ENCODE measurements at places on chromosomes 11 and 22.

GRCh38 chr22:44363980-44364750, 51.4 kb upstream of the SHISAL1 start:
- H3K4me3 ChIP-seq = no peak overlapping the region
- no peak overlapping the region for H3K27ac ChIP-seq
- no peak for DNase-seq
- no peaks in the 10 kb centered on the region for H3K27me3 ChIP-seq
- H3K4me1 ChIP-seq = no peaks in the 10 kb centered on the region
- H3K36me3 ChIP-seq = no peaks in the 10 kb centered on the region

GRCh38 chr11:959027-959426, 33.4 kb downstream of the AP2A2 start:
- no peaks in the 10 kb centered on the region for H3K27me3 ChIP-seq
- H3K4me1 ChIP-seq = peaks cover 14% of the 10 kb centered on the region
- peaks cover 13% of the 10 kb centered on the region for H3K36me3 ChIP-seq
- H3K27ac ChIP-seq = no peak overlapping the region
- no peak overlapping the region for H3K4me3 ChIP-seq

- H3K36me3 ChIP-seq = peaks cover 7% of the 10 kb centered on the region
- peaks cover 9% of the 10 kb centered on the region for H3K4me1 ChIP-seq
- H3K27ac ChIP-seq = peak overlapping the region; percentile 73
- H3K4me3 ChIP-seq = no peak overlapping the region
- no peaks in the 10 kb centered on the region for H3K27me3 ChIP-seq
- no peak for DNase-seq
These were observed 24.5 kb upstream of the RAB1B start for GRCh38 chr11:66243782-66244535.

GRCh38 chr11:128482512-128483191, 104.7 kb downstream of the ETS1 start:
- no peaks in the 10 kb centered on the region for H3K27me3 ChIP-seq
- peaks cover 88% of the 10 kb centered on the region for H3K4me1 ChIP-seq
- DNase-seq = no peak
- H3K36me3 ChIP-seq = peaks cover 88% of the 10 kb centered on the region
- peak overlapping the region; percentile 97 for H3K27ac ChIP-seq

DNA sequence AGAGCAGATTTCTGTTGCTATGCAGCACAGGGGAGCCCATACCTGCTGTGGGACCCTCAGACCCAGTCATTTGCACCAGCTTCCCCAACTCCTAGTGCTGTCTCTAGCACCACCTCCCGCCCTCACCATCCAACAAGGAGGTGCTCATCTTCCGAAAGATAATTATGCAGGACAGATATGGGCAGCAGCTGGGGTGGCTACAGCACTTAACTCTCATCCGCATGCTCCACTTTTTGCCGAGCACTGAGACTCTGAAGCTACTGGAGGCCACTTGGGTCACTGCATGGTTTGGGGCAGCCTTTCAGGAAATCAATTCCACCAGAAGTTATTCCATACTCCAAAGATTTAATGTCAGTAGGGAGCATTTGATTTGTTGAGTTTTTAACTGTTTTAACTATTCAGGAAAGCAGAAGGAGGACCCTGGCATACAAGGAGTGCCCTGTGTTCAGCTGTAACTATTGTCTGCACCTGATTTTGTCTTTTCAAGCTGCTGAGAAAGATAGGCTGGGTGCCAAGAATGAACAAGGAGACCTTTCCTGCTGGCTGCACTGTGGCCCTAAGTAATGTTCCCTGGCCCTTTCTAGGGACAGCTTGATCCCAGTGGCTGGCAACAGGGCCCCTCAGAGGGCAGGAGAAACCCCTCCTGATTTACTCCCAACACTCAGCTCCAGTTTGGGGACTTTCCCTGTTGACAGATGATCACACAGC, 67.3 kb upstream of the CSNK2A3 start:
- H3K36me3 ChIP-seq = no peaks in the 10 kb centered on the region
- H3K27me3 ChIP-seq = peaks cover 23% of the 10 kb centered on the region
- H3K27ac ChIP-seq = no peak overlapping the region
- no peak overlapping the region for H3K4me3 ChIP-seq
- peaks cover 9% of the 10 kb centered on the region for H3K4me1 ChIP-seq
- no peak for DNase-seq

DNA sequence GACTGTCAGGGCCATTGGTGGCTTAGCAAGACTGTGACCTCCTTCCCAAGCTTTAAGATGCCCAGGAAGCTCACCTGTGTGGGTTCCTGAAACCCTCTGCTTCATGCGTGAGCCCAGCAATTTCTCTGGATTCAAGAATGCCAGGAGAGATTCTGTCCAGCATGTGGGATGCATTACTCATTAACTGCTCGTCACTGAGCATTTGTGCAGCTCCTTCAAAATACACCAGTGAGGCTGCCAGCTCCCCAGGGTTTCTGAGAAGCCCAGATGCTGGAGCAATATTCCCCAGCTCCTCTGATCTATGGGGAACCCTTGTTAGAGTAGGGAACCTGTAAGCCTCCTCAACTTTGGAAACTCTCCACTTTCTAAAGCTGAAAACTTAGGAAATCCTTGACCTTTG, 126.5 kb downstream of the CHST1 start:
- no peaks in the 10 kb centered on the region for H3K36me3 ChIP-seq
- H3K27ac ChIP-seq = no peak overlapping the region
- peaks cover 2% of the 10 kb centered on the region for H3K27me3 ChIP-seq

GRCh38 chr22:47144076-47144765, 381.8 kb downstream of the TBC1D22A start:
- no peaks in the 10 kb centered on the region for H3K4me1 ChIP-seq
- no peaks in the 10 kb centered on the region for H3K36me3 ChIP-seq
- no peak overlapping the region for H3K27ac ChIP-seq
- no peak overlapping the region for H3K4me3 ChIP-seq

All from activated naive CD8-positive, alpha-beta T cell treated with anti-CD3 and anti-CD28 coated beads, Interleukin-2, amount 10 ng/mL, durations not matched to agents 7 days and 5 days (primary cell).